ENCODE measurements at places on chromosomes 16 and 17. TPM values are rescaled to one million over a fixed set of nuclear protein-coding genes. Genes with fewer than 3 reads are reported as not detected.

The TMEM132E gene
- polyA plus RNA-seq, result 4.6 TPM

DNA sequence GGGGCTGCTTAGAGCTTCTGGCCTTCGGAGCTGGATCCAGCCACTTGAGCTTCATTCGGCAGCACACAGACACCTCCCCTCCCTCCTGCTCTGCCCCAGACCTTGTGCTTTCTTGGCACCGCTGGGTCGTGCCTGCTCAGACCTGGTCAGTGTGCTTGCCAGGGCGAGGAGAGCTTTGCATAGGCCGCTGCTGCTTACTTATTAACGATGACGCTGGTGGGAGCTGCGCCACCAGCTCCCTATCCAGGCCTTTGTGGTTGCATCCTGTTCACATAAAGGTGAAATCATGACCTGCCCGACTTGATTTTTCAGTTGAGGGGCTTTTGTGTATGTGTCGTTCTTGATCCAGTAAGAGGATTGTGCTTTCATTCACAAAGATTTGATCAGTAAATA is 101.1 kb downstream of the MSI2 start:
- no peak for DNase-seq

- DNase-seq, result no peak
Observed at GRCh38 chr17:30958187-30958586, 12.7 kb upstream of the RNF135 start.

The CLEC18B gene
- 1.5 TPM for polyA plus RNA-seq

DNA sequence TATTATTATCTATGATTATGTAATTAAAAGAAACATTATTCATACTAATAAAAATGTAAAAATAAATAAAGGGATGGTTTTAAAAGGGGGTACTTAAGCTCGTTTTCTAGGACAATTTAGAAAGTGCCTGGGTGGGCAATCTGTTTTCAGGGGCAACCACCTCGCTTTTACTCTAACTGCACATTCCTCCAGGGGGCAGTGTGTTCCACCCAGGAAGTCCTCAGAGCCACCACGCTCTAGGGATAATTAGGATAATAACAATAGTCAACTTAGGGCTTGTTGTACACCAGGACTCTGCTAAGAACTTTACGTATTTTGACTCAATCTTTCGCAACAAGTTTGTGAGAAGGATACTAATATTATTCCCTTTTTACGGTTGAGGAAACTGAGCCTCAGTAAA is 396.7 kb upstream of the MAF start:
- DNase-seq, result no peak

DNA sequence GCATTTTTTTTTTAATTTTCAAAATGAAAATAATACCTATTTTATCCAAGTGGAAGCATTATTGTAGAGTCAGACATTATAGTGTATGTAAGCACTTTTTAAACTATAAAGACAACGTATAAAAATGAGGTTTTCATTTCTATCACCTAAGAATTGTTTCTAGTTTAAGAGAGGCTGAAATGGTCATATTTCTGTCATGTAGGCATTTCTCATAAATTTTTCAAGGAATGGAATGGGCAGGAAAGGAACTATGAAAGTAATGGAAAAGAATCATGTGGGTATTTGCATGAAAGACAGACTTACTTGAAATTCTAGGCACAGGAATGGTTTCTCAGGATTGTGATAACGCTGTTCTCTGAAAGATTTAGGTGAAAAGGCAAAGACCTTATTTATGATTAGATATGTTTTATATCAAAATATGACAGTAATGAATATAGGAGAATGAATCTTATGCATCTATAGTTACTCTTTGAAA is 67.4 kb downstream of the PPM1E start:
- DNase-seq, result no peak

DNA sequence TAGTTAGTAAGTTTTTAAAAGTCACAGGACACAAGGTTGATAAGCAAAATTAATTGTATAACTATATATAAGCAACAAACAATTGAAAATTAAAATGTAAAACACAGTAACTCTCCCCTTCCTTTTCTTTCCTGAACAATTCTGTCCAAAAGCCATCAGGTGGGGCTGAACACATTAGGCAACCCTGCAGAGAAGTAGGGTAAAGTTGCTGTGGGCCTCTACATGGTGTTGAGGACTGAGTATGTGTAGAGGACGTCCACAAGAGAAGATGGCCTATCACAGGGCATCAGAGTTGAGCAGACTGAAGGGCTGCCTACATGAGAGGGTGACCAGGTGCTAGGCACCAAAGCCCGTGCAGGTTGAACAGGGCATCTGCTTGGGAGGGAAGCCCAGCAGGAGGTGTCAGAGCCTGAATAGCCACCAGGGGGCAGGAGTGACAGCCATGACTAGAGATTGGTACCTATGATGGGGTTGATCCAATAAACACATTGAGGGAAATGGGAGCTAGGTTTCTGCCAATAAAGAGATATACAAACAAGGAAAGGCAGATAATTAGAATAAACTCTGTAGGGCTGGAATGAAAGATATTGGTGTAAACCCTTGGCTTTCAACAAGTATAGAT is 415.1 kb downstream of the NPIPA8 start:
- no peak for DNase-seq

DNA sequence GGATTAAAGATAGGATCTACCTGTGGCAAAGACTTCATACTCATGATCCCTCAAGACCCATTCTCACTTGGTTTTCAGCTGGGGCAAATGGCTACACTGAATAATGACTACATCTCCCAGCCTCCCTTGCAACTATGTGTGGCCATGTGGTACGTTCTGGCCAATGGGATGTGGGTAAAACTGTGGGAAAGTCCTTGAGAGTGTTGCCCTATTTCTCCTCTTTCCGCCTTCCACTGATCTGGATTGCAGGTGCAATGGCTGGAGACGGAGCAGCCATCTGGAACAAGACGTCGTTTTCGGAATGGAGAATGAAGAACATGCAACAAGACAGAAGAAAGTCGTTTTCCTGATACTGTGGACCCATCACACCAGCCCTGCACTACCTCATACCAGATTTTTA is 48.5 kb downstream of the HAPSTR1 start:
- DNase-seq, result no peak

DNA sequence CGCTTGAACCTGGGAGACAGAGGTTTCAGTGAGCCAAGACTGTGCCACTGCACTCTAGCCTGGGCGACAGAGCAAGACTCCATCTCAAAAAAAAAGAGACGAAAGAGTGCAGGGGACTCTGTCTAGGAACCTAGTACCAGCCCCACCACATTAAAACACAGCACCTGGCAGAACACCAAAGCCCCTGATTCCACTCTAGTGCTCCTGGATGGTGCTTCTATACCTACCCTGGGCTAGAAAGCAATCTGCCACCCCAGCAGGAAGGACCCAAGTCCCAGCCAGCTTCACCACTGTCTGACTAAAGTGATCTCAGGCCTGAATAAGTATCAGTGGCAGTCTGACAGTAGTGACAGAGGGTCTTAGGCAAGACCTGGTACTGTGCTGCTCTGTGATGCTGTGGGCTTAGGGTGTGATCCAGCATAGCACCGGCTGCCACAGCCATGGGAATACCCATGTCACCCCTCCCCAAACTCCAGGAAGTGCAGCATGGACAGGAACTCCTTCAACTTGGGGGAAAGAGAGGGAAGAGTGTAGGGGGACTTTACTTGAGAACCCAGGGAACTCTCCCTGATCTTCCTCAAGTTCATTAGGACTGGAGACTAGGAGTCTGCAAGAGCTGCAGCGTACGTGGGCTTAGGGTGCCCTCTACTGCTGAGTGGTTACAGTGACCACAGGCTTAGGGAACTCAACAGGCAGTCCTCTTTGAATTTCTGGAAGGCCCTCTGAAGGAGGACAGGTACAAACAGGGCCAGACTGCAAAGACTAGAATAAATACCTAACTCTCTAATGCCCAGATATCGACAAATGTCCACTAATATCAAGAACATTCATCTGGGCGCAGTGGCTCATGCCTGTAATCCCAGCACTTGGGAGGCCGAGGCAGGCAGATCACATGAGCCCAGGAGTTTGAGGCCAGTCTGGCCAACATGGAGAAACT is 30.0 kb upstream of the RNF43 start:
- DNase-seq, result peak; percentile 39

The EFNB3 gene
- polyA plus RNA-seq, result 22.0 TPM

DNA sequence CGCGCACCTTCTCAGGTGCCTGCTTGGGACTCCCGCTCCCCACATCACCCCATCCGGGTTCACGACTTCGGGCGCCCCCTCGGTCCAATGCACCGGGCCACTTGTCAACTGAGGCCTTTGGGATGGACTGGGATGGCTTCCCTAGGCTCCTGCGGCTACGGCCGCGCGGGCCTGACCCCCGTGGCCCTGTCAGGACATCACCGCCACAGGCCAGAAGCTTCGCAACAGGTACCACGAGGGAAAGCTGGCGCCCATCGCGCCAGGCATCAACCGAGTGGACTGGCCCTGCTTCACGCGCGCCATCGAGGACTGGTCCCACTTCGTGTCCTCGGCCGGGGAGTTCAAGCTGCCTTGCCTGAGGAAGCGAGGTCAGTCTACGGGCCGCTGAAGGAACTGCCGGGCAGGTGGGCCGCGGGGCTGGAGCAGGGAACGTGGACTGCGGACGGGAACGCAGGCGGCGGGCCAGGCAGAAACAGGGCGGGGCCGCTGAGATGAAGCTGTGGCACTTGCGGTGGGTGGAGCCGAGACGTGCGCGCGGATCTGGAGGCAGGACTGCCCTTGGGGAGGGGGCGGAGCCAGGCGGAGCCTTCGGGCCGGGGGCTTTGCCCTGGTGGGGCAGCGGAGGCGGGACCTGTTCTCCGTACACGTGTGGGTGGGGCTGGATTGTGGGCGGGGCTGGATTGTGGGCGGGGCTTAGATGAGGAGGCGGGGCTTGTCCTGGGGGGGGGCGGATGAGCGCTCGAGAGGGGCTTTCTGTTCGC is 13.7 kb upstream of the CNGB1 start:
- peak; percentile 59 for DNase-seq
